ENCODE measurements at places on chromosomes 3 and 15.

- DNase-seq, result no peak
These were observed 178.4 kb downstream of the AKAP13 start for GRCh38 chr15:85558848-85559247.

- no peak for DNase-seq
These were observed 675 bp downstream of the TSEN2 start for GRCh38 chr3:12484983-12485327.

DNA sequence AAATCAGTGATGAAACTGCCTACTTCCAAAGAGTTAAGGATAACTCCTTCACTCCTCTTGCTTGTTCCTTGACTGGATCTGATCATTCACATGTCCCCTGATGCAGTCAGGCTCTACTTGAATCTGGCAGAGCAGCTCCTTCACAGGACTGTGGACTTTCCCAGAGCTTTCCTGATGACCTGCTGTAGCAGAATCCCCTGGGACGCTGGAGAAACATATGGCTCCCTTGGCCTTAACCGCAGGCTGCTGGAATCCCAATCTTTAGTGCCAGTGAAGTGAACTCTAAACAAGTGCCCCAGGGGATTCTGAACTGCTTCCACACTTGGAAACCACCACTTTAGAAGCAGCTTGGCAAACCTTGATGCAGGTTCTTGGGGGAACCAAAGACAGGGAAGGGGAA, 217.8 kb downstream of the CHST2 start:
- no peak for DNase-seq

DNA sequence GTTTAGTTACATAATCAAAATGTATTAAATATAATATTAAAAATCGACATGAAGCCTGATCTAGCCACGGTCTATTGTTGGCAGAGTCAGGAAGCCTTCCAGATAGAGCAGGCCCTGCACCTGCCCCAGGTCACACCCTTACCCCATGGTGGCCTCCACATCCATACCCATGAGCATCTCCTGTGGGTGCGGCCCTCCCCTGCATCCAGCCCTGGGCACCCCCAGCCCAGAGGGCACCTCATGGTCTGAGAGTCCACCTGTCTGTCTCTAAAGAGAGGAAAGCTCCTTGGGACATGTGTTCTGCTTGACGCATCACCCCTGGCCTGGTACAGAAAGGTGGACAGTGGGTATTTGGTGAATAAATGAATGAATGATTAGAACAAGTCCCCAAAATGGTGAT, 37.2 kb upstream of the CSPG4 start:
- DNase-seq, result no peak

DNA sequence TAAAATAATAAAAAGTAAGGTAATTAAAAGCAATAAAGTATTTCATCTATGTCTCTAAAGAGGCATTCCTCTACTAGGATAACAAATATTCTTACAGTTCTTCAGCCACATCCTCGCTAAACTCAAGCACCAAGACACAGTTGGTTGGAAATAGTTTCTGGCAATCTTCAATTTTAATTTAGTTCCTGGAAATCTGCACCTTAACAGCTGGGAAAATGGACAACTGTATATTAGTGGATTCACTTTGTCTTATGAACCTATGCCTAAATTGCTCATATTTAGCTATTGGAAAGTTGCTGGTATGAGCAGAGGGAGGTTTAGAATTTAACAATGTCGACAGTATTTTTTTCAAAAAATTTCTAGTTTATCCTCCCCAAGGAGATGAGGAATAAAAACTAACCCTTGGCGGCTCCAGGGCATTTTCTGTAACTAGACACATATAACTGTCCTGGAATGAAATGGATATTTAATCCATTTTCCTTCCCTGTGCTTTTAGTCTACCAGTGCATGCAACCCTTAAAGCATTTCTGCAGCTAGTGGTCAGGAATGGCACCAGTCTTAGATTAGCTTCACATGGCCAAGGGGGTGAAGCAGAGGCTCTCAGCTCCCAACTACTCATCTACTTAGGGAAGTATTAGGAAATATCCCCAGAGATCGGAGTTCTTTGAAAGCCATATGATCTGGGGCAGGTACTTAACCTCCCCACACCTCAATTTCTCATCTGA, 290.0 kb upstream of the THBS1 start:
- no peak for DNase-seq

GRCh38 chr15:25849157-25849921, 13.8 kb downstream of the ATP10A start:
- DNase-seq, result no peak

DNA sequence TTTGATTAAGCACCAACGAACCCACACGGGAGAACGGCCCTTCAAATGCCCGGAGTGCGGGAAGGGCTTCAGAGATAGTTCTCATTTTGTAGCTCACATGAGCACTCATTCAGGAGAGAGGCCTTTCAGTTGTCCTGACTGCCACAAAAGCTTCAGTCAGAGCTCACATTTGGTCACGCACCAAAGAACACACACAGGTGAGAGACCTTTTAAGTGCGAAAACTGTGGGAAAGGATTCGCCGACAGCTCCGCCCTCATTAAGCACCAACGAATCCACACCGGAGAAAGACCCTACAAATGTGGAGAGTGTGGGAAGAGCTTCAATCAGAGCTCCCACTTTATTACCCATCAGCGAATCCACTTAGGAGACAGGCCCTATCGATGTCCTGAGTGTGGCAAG, 8.7 kb downstream of the ZNF774 start:
- DNase-seq, result no peak

DNA sequence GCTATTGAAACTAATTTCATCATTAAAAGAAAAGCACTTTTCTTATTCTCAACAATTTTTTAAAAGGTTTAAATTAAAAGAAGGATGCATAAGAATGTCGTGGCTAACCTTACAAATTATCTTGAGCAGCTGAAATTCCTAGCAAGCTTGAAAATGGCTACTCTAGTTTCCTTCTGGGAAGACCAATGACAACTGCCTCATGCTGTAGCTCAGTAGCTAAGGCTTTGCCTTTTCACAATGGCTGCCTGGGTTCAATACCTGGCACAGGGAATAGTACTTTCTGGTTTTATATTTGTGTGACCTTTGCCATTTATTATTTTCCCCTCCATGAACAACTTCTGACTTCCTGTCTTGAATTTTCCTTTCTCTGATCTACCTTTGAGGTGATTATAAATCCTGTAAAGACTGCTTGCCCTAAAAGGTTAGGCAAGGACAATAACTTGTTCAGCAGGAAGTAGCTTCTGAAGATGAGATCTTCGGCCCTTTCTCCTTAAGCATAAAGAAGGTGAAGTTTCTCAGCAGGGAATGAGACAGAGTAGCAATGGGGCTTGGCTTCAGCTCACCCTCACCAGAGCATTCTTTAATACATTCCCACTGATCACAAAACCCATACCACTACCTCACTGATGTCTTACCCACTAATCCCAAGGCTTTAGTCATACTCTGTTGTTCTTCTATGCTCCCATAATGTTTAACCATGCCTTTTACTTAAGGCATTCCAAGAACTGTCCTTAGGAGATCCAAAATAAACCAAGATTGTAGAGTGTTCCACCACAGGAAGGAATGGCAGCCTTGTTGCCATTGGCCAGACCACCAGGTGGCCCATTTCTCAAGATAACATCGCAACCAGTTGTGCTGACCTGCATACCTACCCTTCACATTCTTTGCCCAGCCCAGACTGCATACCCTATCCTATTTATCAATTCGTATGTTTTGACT, 276.8 kb downstream of the ULK4 start:
- DNase-seq, result no peak

GRCh38 chr15:88187195-88187594, 69.3 kb downstream of the NTRK3 start:
- no peak for DNase-seq

DNA sequence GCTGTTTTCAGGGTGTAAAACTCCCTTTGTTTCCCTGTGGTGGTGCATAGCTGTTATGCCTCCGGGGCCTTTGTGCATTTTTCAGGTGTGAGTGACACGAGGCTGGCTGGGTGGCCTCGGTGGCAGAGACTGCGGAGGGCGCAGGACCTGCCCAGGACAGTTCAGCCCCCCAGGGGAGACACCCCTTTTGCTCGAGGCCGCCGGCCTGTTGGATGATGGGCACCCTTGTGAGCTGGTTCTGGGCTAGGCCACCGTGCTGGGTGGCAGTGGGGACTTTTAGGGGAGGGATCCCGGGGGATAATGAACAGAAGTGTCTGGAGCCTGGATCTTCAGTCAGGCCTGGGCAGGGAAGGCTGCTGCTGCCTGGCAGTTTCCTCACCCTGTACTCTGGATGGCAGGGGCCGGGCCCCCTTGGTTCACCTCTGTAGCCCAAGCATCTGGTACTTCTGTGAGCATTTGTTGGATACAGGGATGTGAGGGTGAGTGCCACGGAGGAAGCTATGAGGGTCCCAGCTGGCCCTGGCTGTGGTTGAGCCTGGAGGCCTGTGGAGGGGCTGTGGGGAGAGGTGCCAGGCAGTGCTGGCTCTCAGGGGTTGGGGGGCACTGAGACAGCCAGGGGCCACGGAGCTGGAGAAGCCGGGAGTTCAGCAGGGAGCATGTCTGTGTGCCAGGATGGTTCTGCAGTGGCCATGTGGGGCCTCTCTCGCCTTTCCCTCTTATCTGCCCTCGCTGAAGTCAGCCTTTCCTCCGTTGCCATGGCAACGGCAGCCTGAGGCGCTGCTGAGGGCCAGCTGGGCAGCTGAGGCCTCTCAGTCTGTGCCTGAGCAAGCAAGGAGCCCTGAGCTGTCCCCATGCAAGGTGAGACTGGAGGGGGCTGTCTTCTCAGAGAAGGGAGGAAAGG, 49.0 kb downstream of the KY start:
- DNase-seq, result no peak

DNA sequence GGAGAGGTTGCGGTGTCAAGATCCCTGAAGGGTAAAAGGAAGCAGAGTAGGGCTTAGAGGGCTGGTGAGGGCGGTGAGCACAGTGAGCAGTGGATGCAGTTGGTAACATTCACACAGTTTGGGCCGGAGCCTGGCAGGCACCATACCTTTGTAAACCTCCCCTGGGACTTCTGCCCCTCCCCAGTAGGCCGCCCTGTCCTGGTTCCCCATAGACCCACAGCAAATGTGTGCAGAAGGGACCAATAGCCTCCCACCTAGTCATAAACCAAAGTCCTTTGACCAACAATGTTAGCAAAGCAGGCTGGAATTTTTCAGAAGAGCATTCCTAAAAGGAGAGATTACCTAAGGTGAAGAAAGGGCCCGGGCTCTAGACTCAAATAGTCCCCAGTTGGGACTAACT, 1.7 kb upstream of the PHGR1 start:
- no peak for DNase-seq

- no peak for DNase-seq
These were observed 173.7 kb downstream of the B3GALNT1 start for GRCh38 chr3:160931474-160931873.

DNA sequence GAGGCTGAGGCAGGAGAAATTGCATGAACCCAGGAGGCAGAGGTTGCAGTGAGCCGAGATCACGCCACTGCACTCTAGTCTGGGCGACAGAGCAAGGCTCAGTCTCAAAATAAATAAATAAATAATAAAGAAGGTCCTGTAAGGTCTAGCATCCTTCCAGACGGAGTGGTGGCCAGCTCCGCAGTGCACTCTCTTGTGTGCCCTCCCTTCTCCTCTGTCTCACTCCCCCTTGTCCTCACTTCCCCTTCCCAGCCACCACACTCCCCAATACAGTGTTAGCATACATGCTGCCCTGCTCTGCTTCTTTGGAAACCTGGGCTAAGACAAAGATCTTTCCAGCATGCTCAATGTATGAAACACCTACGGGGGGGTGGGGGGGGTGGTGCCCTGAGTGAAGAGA, 3.4 kb upstream of the CLN6 start:
- DNase-seq, result no peak

DNA sequence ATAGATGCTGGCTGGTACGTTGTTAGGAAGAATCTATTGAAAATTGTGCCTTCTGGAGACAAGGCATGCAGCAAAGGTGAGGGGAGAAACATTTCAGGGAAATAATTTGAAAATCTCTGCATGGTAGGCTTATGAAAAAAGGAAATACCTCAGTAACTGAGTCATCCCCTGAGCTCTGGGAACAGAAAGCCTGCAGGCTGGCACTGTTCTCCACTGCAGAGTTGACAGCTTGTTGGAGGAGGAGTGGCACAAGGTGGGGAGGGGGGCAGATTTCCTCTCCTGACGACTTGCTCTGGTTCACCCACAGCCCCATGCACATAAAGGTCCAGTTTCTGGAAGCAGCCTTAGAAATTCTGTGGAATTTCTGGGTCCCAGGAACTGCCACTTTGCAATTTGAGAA, 179.4 kb downstream of the ABHD5 start:
- no peak for DNase-seq

GRCh38 chr3:129304146-129304961, 25.7 kb downstream of the HMCES start:
- no peak for DNase-seq

GRCh38 chr15:51731549-51732267, 5.7 kb downstream of the LYSMD2 start:
- no peak for DNase-seq

DNA sequence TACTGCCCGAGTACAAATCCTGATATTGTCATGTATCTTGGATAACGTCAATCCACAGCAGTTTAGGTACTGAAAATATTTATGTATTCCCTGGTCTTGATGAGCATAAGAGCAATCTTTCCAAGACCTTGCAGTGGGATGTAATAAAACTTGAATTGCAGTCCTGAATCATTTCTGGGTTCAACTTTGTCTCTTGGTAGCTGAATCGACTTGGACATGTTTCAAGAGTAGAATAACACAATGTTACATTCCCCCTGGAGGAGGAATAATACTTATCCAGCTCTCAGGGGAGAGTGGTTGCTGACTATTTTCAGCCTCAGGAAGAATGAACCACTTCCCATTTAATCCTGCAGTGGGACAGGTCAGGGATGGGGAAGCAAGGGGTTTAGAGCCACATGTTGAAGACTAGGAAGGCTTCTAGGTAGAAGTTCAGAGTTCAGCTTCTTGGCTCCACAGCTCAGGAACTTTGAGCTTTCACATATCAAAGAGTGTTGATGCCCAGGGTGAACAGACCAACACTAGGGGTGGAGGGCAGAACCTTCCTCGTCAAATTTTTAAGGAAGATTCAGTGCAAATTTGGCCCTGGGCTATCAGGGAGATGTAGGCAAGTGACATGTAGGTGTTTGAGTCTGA, 43.4 kb upstream of the GPD1L start:
- DNase-seq, result no peak
